ENCODE measurements at places on chromosomes 12 and 14. TPM values are rescaled to one million over a fixed set of nuclear protein-coding genes. Genes with fewer than 3 reads are reported as not detected.

TMEM260 gene
- polyA plus RNA-seq: 32.7 TPM

SLC6A13 gene
- 49.5 TPM for polyA plus RNA-seq

PPM1H gene
- 27.7 TPM for polyA plus RNA-seq

ABCD2 gene
- 0.12 TPM for polyA plus RNA-seq

GUCY2C gene
- 0.89 TPM for polyA plus RNA-seq

ADAMTS20 gene
- polyA plus RNA-seq: 0.78 TPM

CLEC6A gene
- polyA plus RNA-seq: 0.18 TPM

TMX1 gene
- polyA plus RNA-seq: 56.3 TPM

A2M gene
- 246 TPM for polyA plus RNA-seq

PROX2 gene
- polyA plus RNA-seq: 0.58 TPM

TNS2 gene
- polyA plus RNA-seq: 110 TPM

TMEM30B gene
- polyA plus RNA-seq: 17.1 TPM

MGST1 gene
- 46.1 TPM for polyA plus RNA-seq

LUM gene
- 60.2 TPM for polyA plus RNA-seq

LBHD2 gene
- polyA plus RNA-seq: not detected

CLEC2D gene
- 10.9 TPM for polyA plus RNA-seq

TNFRSF1A gene
- 103 TPM for polyA plus RNA-seq

PLEK2 gene
- 2.1 TPM for polyA plus RNA-seq

MDM1 gene
- polyA plus RNA-seq: 39.7 TPM

RAD9B gene
- polyA plus RNA-seq: 1.1 TPM

CPNE6 gene
- not detected for polyA plus RNA-seq

KLRF1 gene
- 0.67 TPM for polyA plus RNA-seq

SLC4A8 gene
- polyA plus RNA-seq: 3.4 TPM

C12orf56 gene
- polyA plus RNA-seq: 1.4 TPM

SLC5A8 gene
- polyA plus RNA-seq: 31.3 TPM

ERP27 gene
- 31.3 TPM for polyA plus RNA-seq

GLI1 gene
- polyA plus RNA-seq: 22.4 TPM

VIPAS39 gene
- polyA plus RNA-seq: 30.5 TPM

CNTN1 gene
- polyA plus RNA-seq: 49.4 TPM

TPPP2 gene
- 4.8 TPM for polyA plus RNA-seq

KCNJ8 gene
- 22.8 TPM for polyA plus RNA-seq

AJUBA gene
- polyA plus RNA-seq: 92.4 TPM

RPL10L gene
- not detected for polyA plus RNA-seq

CBLN3 gene
- polyA plus RNA-seq: 2.9 TPM

CATSPERB gene
- 0.87 TPM for polyA plus RNA-seq

KRT74 gene
- not detected for polyA plus RNA-seq

CLEC1A gene
- 4.6 TPM for polyA plus RNA-seq

IL31 gene
- not detected for polyA plus RNA-seq

EXOC3L4 gene
- 3.3 TPM for polyA plus RNA-seq

MSRB3 gene
- polyA plus RNA-seq: 26.7 TPM

CCDC197 gene
- polyA plus RNA-seq: not detected

CMKLR1 gene
- polyA plus RNA-seq: 5.4 TPM

TMEM119 gene
- polyA plus RNA-seq: 25.7 TPM

TNFAIP2 gene
- polyA plus RNA-seq: 36.9 TPM

AQP2 gene
- polyA plus RNA-seq: 113 TPM

CLEC4A gene
- 1.8 TPM for polyA plus RNA-seq

ISM2 gene
- polyA plus RNA-seq: 2.7 TPM

AQP6 gene
- 16.0 TPM for polyA plus RNA-seq

CIT gene
- polyA plus RNA-seq: 16.3 TPM

ARHGAP9 gene
- 2.3 TPM for polyA plus RNA-seq

TMEM63C gene
- 0.50 TPM for polyA plus RNA-seq

SERPINA5 gene
- 13.4 TPM for polyA plus RNA-seq

SYT1 gene
- polyA plus RNA-seq: 24.6 TPM

FAM186B gene
- polyA plus RNA-seq: 1.0 TPM

CELA1 gene
- not detected for polyA plus RNA-seq

GNB3 gene
- polyA plus RNA-seq: 7.5 TPM

TCL1B gene
- polyA plus RNA-seq: 0.50 TPM

CACNA2D4 gene
- 1.9 TPM for polyA plus RNA-seq

AGAP2 gene
- polyA plus RNA-seq: 0.86 TPM

Measured in right renal pelvis (tissue), 4 donors.